Pons (tissue), 1 donor: ENCODE measurements at places on chromosomes 3 and 15.

DNA sequence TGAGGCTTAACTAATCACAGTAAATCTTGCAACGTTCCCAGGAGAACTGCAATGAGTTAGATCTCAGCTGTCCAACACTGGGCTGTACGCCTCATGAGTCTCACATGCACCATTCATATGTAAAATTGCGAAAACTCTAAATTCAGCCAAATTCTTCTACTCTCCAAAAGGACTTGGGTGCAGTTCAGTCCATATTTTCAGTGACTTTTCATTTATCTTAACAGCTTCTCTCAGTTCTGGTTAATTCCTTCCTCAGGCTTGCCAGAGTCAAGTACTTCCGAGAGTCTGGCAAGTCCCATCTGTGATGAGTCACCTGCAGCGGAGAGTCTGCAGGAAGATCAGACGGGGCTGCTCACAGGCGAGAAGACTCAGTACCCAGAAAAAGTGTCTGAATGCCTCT lies 11.5 kb downstream of the CCDC80 start:
- peak; percentile 45 for DNase-seq

DNA sequence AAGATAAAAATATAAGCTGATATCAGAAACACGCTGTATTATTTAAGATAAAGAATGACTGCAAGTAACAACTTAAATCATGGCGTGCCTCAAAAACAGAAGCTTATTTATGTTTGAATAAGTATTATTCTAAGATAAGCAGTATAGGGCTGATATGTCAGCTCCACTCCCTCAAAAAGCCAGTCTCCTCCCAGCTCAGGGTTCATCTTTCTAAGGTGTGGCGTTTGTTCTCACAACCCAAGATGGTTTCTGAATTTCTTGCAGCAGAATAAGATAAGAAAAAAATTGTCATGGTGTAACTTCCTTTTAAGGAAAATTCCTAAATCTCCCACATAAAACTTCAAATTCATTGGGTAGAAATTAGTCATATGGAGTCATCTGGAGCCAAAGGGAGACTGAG lies 166.1 kb upstream of the POU1F1 start:
- DNase-seq = no peak

- peak; percentile 43 for DNase-seq
These were observed 734 bp downstream of the TBL1XR1 start for GRCh38 chr3:177196456-177197040.

GRCh38 chr3:73624017-73624820 lies 522 bp downstream of the PDZRN3 start:
- no peak for DNase-seq

GRCh38 chr3:147813256-147813655 lies 404.1 kb downstream of the ZIC1 start:
- no peak for DNase-seq

DNA sequence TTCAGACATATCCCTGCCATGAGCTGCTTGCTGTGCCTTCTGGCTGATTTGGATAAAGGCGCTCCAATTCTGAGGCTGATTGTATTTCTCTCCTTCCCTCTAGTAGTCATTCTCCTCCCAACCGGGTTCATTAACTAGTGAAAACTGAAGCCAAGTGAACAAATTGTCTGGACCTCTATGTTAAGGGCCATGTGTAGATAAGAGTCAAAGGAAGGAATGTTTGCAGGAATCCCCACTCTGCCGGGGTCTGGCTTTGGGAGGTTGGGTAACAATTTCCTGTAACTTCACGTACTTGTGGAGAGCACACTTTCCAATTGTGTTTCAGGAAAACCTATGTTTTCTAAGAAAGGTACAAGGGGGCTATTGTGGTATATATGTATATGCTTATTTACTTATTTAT lies 38.2 kb upstream of the SUCLG2 start:
- DNase-seq = no peak

DNA sequence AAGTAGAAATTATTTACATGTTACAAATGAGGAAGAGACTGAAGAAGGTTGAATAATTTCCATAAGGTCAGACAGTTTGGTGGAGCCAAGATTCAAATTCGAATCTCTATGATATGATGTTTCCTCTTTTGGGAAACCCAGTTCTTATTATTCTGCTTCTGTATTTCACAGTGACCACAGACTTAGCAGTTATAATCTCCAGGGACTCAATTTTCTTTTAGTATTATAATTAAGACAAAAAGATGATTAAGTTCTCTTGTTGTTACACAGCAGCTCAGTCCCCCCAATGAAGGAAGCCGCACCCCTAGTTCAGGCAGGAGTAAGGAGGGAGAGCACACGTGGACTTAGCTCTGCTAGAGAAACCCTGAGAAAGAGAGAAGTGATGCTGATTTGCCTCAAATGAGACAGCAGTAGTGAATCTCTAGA lies 130.6 kb downstream of the CCNL1 start:
- DNase-seq = no peak

DNA sequence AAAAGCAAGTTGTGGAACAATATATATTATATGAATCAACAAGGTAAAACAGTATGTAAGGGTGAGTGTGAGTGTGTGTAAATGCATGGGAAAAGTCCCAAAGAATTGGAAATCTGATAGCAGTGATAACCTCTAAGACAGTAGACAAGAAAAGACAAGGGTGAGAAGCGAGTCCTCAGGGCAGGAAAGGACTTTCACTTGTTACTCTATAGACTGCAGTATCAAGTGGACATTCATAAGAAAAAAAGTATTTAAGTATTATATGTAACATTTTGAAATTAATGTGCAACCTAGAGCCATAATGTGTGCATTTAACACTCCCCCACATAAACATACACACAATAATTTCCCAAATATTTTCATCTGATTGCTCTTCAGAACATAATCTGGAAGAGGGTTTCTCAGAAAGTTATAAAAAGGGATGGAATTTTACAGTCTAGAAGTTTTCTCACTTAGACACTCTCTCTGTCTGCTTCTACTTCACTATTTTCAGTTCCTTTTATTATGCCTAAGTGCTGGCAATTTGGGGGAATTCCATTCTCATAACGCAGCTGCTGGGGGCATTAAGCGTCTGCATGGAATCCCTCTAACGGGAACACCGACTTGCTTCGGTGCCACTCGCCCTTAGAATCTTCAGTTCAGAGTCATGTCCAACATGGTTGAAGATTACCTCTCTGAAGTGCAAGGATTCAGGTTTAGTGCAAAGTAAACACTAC lies 50.0 kb upstream of the CDIN1 start:
- no peak for DNase-seq

DNA sequence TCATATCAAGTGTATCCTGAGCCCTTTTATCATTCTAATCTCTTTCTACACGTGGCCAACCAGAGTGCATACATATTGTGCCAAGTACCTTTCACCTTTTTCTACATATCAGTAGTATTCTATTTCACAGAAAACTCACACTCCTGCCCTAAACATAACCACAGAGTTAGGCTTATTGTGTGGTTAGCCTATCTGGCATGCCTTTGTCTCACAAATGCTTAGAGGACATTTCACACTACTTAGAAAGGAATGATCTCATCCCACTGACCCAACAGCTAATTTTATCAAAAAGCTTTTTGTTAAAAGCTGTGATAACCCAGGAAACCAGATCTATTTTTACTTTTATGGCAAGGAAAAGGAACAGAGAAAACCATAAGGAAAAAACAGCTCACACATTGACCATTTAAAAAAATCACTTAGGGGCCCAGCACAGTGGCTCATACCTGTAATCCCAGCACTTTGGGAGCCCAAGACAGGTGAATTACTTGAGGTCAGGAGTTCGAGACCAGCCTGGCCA lies 17.8 kb upstream of the MAP4 start:
- DNase-seq = peak; percentile 87

GRCh38 chr15:75823860-75824613 lies 19.2 kb upstream of the UBE2Q2 start:
- DNase-seq = no peak

- DNase-seq = no peak
These were observed 6.0 kb downstream of the POLG start for GRCh38 chr15:89328398-89329254.

- peak; percentile 70 for DNase-seq
These were observed 1.3 kb downstream of the BHLHE40 start for GRCh38 chr3:4980229-4981203.

- no peak for DNase-seq
These were observed 855 bp downstream of the GMPPB start for GRCh38 chr3:49722896-49723295.
